Spinal cord (tissue), 10 donors: ENCODE measurements at places on chromosomes 5 and 9.

DNA sequence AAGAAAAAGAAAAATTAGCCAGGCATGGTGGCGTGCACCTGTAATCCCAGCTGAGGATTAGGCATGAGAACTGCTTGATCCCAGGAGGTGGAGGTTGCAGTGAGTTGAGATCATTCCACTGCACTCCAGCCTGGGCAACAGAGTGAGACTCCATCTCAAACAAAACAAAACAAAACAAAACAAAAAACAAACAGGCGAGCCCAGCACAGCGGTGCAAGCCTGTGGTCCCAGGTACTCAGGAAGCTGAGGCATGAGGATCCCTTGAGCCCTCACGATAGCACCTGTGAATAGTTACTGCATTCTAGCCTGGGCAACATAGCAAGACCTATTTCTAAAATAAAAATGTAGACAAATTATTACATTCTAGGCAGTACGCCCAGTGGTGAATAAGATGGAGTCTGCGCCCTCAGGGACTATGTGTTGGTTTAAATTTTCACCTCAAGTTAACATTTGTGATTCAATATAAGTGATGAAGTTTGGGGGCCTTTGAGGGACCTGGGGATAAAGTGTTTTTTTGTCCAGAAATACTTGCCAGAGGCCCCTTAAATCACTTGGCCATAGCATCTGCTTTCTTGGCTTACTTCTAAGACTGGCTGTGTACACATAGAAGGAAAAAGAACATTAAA lies 3.4 kb upstream of the GAPVD1 start:
- DNase-seq = no peak

- DNase-seq = peak; percentile 74
Measured at GRCh38 chr9:87336914-87337333, 160.7 kb upstream of the DAPK1 start.

DNA sequence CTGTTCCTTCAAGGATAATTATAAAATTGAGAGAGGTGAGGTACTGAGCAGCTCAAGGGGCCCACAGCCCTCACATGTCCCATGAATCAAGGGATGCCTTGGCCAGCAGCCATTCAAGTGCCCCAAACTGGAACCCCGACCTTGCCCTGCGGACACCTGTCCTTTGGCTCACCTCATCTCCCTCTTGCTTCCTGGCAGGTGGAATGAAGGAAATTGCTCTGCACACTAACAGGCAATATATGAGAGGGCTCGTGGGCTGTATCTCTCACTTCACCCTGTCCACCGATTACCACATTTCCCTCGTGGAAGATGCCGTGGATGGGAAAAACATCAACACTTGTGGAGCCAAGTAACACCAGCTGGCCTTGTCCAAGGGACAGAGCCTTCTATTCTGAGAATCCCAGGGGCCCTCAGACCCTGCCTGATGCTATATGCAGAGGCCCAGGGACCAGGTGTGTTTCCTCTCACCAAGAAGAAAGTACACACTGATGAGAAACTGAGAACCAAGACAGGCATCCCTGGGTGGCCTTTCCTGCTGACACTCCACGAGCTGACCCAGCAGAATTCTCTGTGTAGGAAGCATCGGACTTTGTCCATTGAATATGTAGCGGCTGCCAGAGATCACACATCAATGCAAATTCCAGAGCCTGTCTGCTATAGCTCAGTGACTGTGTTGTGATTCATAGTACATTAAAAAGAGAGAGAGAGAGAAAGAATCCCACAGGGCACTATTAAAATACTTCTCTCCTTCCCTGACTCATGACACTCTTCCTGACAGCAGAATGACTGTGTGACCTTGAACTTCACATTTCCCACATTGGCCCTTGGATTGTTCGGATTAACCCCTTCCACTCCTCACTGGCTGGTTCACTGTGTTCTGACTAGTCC lies 92.6 kb downstream of the LIFR start:
- DNase-seq = peak; percentile 60

DNA sequence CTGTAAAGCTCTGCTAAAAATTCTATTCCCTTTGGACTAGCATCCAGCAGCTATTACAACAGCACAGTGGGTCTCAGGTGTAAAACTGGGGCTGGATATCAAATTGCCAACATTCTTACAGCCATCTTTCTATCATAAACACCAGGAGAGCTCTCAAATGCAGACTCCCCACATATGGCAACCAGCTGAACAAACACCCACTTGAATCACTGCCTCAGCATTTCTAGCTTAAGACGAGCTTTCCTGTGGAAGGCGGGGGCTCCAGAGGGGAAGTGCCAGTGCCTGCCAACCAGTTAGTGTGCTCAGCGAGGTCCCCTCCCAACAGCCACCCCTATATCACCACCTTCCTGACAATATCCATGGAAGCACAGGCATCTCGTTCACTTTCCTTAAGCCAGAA lies 62.2 kb downstream of the IPPK start:
- peak; percentile 79 for DNase-seq

- no peak for DNase-seq
Measured at GRCh38 chr9:96449523-96449844, 485 bp upstream of the HABP4 start.

GRCh38 chr9:4887556-4887955 lies 94.8 kb downstream of the RCL1 start:
- DNase-seq = no peak

GRCh38 chr9:122777935-122778627 lies 10.7 kb upstream of the OR5C1 start:
- DNase-seq = no peak

GRCh38 chr5:118468085-118468484 lies 520.3 kb downstream of the DTWD2 start:
- DNase-seq = no peak

GRCh38 chr9:82820186-82820585 lies 242.8 kb downstream of the RASEF start:
- DNase-seq = no peak

DNA sequence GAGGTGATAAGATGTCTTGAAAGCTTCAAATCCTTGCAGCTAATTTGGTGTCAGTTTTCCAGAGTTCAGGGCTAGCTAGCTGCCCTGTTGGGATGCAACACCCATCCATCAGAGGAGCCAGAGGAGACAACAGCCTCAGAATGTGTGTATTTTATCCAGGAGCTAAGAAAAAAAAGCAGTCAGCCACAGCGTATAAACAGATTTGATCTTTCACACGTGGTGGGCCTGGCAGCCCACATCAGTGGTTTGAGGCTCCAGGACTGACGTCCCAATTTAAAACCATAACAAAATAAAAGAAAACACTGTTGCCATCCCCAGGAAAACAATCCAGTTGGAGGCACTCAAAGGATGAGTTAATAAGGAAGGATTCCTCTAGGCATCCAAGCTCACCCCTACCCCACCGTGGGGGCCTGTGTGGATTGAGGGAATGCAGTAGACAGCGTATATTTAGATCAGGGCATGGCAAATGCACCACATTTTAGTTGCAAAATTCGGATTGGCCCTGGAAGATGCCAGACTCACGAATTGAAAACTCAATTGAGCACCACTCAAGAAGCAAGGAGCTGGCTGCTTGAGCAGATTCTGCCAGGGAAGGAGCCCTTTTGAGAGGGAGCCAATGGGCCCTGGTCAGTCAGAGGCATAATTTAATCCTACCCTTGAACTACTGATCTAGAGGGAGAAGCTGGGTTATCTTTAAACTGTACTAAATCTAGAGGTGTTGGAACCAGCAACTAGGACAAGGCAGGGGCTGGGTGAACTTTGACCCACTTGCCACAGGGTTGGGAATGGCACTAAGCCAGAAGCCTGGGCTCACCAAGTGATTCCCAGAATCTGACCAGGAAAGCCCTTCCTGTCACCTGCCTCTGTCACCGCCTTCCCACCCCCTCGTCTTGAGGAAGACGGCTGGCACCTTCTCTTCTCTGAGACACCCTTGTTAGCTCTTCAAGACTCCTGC lies 17.5 kb downstream of the ADRA1B start:
- no peak for DNase-seq

DNA sequence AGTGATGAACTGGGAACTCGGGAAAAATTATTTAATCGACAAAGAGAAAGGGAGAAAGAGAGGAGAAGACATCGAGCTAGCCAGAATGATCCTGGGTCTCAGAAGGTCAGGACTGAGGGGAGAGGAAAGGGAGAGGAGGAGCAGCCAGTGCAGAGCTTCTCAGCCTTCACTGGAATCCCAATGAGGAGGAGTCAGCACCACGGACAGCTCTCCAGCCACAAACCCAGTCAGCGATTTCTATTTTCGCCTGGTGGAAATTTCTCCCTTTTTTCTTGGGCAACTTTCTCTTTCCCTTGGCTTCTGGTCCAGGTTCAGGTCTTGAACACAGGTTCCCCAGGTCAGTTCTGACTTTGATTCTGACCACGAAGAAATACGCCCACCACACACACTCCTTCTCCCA lies 1.6 kb upstream of the BRINP1 start:
- peak; percentile 47 for DNase-seq

- DNase-seq = no peak
Measured at GRCh38 chr5:30355675-30356074, 837.8 kb upstream of the CDH6 start.

DNA sequence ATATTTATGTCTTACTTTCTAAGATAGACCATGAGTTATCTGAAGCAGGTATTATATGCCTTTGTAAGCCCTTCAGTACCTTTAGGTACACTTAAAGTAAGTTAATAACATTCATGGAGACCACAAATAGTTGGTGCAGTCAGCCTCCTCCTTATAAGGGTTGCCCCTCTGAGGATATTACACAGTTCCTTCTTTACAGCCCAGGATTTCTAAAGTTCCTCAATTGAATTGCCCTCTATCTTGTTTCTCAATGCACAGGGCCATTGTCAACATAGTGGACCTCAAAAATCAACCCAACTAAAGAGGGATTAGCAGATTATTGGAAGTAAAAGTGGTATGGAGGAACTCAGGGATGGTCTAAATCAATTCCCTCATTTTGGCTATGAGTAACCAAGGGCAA lies 50.3 kb downstream of the HMHB1 start:
- no peak for DNase-seq

DNA sequence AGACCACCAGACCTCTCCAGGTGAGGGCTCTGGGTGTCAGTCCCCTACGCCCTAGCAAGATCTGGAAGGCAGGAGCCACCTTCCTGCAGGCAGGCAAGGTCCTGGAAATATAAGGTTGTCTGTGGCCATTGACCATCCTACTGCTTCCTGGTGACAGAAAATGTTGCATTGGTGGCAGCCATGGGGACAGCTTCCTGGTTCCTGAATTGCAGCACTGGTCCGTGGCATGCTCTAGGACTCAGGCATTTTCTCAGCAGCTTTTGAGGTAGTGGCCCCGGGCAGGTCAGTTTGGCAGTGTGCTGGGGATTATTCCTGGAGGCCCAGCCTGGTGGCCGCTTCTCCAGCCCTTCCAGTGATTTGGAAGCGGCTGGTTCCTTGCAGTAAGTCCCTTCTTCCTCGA lies 36.6 kb upstream of the KCNMB1 start:
- DNase-seq = no peak

GRCh38 chr9:128702949-128703615 lies 779 bp downstream of the PKN3 start:
- no peak for DNase-seq

DNA sequence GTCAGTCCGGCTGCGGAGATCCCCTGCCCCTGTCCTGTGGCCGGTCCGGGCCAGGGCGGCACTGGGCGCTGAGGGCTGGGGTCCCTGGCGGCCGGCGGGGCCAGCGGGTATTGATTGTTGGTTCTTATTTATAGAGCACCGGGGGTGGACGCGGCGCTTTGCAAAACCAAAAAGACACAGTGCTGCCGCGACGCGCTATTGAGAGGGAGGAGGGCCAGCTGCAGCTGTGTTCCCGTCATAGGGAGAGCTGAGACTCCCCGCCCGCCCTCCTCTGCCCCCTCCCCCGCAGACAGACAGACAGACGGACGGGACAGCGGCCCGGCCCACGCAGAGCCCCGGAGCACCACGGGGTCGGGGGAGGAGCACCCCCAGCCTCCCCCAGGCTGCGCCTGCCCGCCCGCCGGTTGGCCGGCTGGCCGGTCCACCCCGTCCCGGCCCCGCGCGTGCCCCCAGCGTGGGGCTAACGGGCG lies 2.5 kb downstream of the LRRC26 start:
- no peak for DNase-seq

DNA sequence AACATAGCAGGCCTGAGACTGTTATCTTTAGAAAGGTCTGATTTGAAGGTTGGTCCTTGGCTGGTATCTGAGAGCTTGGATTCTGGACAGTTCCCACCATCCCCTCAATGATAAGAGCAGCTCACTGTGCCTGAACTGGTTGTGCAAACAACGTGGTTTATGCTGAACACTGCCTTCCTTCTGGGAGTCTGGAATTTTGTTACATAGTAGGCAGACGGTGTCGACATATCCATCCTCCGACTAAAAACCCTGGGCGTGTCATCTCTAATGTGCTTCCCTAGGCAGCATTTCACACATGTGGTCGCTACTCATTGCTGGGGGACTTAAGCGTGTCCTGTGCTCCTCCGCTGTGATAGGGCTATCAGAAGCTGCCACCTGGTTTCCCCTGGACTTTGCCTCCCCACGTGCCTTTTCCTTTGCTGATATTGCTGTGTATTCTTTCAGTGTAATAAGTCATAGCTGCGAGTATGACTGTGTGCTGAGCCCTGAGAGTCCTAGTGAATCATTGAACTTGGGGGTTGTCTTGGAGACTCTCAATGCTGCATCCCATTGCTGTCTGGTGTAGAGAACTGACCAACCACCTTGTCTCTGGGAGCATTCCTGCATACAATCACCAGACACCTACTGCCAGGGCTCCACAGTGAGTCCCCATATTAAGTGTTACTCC lies 119.1 kb upstream of the TBC1D2 start:
- no peak for DNase-seq

DNA sequence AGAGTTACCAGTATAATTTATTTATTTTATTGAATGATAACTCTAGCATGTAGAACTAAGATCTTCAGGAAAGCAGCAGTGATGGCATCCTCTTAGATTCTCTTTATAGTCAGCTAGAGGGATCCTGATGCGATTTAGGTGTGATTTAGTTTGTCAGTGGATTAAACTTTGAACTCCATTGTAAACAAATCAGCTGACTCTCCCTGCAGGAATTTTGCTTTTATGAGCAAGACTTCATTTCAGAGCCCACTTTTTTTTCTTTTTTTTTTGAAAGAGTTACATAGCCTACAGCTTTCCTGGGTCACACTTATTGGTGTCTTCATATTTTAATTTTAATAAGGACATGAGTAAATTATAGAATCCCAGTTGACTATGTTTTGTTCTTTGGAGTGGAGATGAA lies 93.8 kb upstream of the SEMA6A start:
- no peak for DNase-seq

- DNase-seq = no peak
Measured at GRCh38 chr5:154516475-154516874, 38.4 kb upstream of the HAND1 start.

DNA sequence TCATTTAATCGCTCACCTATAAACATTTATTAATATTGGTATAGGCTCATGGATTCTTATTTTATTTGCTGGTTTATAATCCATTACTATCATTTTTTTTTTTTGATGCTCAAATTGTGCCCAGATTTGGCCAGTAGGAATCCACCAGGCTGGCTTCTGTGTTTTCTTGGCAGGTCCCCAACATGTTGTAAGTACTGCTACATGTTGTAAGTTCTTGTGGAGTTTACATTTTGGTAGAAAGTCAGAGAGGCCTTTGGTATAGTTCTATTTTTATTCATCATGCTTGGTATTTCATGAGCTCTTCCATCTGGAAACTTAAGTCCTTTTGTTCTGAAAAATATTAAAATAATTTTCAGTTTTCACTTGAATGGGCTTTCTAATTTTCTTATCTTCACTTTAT lies 47.1 kb downstream of the MAT2B start:
- no peak for DNase-seq

- peak; percentile 71 for DNase-seq
Measured at GRCh38 chr5:107669096-107670031, 1.4 kb downstream of the EFNA5 start.

GRCh38 chr5:81554647-81555046 lies 160.7 kb upstream of the ACOT12 start:
- DNase-seq = no peak
